ACHN (cell line): ENCODE measurements at places on chromosomes 3 and 15.

DNA sequence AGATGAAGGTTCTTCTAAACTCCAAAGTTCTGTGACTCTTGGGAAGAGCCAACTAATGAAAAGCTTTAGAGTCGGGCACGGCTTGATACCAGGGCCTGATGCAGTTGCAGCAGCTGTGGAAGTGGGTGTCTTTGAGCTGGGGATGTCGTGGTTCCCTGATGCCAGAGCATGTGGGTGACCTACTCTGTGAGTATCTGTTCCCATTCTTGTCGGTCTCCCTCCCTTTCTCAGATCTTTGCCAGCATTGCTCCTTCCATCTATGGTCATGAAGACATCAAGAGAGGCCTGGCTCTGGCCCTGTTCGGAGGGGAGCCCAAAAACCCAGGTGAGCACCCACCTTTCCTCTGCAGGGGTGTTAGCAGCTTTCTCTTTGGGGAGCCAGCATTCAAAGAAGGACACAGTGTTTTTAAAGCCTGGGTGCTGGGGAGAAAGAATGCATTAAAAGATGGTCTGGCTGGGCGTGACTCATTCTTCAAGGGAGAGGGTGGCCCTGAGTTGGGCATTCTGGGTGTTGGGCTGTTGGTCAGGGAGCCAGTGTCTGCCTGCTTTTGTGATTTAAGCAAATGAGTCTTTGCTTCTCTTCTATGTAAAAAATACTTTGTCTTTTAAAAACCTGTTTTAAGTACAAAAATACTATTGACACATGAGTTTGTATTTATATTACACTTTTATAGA lies 13.2 kb upstream of the PODXL2 start:
- no peak for DNase-seq

DNA sequence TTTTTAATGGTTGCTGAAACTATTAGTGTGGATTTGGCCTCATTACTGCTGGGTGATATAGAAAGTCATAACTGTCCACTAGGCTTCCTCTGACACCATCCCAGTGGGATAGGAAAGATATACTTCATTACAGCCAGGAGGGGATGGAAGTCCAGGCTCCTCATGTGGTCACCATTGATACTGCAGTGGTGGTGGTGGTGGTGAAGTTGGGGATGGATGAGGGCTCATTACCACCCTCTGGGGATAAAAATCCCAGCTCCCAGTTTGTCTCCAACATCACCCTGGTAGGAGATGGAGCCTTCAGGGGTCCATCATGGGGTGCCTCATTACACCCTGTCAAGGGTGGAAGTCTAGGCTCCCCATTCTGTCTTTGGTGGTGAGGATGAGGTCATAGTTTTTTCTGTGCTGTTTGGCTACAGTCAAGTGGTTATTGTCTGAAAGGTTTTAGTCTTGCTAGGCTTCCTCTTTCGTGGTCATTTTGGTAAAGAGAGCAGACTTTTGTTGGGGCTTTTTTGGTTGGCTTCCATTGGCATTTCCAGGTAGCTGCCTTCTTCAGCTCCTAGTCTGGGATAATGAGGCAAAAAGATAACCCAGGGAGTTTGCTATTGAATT lies 30.1 kb upstream of the FILIP1L start:
- DNase-seq = no peak

DNA sequence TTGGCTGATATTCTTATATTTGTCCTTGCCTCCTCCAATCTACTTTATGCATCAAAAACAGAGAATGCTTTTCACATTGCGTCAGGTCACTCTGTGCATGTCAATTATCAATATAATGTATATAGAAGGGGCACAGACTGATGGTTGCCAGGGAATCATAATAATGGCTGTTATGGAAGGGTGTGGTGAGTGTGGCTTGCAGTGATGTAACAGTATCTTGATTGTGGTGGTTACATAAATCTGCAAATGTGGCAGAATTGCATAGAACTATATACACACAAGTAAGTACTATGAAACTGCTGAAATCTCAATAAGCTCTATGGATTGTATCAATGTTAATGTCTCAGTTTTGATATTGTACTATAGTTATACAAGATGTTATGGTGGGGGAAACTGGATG lies 228.6 kb downstream of the TJP1 start:
- no peak for DNase-seq

DNA sequence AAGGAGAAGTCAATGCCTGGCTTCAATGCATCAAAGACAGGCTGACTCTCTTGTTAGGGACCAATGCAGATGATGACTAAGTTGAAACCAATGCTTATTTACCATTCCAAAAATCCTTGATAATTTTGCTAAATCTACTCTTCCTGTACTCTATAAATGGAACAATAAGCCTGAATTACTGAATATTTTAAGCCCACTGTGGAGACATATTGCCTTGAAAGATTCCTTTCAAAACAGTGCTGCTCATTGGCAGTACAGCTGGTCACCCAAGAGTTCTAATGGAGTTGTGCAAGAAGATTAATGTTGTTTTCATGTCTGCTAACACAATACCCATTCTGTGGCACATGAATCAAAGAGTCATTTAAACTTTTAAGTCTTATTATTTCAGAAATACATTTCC lies 181.0 kb upstream of the CBLB start:
- no peak for DNase-seq

- DNase-seq = no peak
Observed at GRCh38 chr15:61339516-61339915, 110.4 kb upstream of the RORA start.

- no peak for DNase-seq
Observed at GRCh38 chr3:189529468-189529867, 101.7 kb upstream of the TP63 start.

DNA sequence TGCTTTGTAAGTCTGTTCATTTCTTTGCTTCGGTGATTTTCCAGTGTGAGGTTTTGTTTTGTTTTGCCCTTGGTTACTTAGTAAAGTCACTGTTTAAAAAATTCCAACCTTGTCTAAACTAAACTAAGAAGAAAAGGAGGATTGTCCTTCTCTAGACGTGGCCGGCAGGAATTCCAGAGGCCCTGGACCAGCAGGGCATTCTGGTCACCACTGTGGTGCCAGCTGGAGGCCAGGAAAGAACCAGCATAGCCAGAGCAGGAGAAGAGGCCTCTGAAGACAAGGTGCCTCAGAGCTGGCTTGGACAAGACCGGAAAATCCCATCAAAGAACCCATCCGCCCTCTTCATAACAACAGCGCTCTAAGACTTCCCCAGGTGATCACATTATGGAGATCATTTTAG lies 8.2 kb downstream of the PLOD2 start:
- peak; percentile 39 for DNase-seq

- no peak for DNase-seq
Observed at GRCh38 chr3:66075281-66075680, 36.6 kb upstream of the MAGI1 start.

GRCh38 chr3:55482496-55483195 lies 4.5 kb downstream of the WNT5A start:
- DNase-seq = no peak

- DNase-seq = no peak
Observed at GRCh38 chr15:40958146-40958545, 4.9 kb downstream of the CHAC1 start.

GRCh38 chr15:60591496-60592370 lies 112.8 kb upstream of the ICE2 start:
- no peak for DNase-seq

DNA sequence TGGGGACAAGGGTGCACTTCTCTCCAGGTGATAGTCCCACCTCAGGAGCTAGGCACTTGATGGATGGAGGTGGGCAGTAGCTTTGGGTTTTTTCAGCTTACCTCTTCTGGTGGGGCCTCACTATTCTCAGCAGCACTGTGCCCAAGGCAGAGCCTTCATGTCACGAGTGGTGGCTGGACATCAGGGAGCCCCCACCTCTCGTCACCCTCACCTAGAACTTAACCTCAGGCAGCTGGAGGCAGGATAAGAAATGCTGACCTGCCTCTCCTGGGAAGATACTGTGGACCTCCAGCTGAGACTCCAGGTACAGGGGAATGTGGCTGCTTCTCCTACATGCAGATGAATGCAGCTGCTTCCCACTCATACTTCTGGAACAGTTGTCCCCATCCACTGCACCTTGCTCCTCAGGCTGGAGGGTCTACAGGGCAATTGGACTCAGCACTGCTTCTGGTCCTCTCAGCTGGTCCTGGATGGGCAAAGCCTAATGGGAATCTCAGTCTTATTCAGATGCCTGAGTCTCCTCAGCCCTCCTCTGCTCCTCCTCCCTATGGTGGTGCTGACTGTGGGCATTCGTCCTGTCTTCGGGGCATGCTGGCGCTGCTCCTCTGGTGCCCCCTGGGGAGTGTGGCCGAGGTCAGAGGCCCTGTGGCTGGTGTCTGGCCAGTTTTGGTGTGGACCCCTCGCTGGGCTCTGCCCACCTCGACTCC lies 129.9 kb downstream of the KLF13 start:
- DNase-seq = no peak

DNA sequence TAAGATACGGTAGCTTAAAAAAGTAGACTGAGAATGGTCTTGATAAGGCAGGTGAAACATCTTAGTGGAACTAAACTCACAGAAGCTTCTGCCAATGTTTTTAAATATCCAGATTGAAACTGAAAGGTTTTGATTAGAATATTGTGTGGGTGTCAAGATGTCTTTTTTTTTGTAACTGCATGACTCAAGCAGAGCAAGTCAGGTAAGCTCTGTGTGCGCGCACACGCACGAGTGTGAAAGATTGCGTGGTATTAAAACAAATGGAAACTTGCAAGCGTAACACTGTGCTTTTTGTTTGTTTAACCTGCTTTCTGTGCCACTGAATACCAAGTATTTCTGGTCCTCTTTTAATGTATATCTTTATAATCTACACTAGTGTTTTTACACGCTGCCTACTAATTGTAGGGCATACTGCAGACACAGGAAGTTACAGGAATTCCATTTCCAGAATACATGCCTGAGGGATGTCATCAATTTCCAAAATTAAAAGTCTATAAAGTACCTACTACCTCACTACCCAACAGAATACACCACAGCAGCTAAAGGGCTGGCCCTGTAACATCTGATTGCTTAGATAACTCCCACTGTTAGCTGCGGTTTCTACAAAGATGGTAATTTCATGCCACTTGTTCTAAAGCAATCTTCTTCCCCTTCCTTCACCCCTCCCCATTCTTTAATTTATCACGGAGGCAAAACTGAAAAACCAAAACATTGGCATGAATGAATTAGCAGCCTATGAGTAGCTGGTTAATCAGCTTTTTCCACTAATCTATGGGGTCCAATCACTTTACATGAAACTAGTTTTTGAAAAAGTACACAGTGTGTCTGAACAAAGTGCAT lies 472.8 kb downstream of the SHQ1 start:
- DNase-seq = no peak

- no peak for DNase-seq
Observed at GRCh38 chr3:99269606-99270351, 368.3 kb upstream of the DCBLD2 start.

- no peak for DNase-seq
Observed at GRCh38 chr3:62669161-62669560, 206.1 kb downstream of the CADPS start.

DNA sequence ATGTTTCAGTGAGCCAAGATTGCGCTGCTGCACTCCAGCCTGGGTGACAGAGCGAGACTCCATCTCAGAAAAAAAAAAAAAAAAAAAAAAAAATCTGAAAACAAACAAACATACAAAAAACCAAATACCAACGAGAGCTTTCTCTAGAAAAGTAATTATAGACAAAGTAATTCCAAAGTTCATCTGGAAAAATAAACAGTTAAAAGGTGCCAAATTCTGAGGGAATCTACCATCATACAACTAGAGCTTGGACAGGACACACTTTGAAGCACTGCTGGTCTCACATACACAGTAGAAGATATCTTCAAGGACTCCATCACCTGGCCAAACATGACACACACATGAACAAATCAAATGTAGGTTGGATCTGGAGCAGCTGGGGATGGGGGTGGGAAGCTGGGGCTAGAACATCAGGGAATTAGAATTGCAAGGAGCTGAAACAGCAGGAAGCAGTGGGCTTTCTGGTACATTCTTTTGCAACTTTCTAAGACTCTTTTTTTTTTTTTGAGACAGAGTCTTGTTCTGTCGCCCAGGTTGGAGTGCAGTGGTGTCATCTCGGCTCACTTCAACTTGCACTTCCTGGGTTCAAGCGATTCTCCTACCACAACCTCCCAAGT lies 41.1 kb upstream of the CTSH start:
- DNase-seq = no peak

- no peak for DNase-seq
Observed at GRCh38 chr3:140019946-140020345, 85.0 kb downstream of the CLSTN2 start.

- peak; percentile 77 for DNase-seq
Observed at GRCh38 chr3:110343376-110343775, 728.2 kb upstream of the NECTIN3 start.

DNA sequence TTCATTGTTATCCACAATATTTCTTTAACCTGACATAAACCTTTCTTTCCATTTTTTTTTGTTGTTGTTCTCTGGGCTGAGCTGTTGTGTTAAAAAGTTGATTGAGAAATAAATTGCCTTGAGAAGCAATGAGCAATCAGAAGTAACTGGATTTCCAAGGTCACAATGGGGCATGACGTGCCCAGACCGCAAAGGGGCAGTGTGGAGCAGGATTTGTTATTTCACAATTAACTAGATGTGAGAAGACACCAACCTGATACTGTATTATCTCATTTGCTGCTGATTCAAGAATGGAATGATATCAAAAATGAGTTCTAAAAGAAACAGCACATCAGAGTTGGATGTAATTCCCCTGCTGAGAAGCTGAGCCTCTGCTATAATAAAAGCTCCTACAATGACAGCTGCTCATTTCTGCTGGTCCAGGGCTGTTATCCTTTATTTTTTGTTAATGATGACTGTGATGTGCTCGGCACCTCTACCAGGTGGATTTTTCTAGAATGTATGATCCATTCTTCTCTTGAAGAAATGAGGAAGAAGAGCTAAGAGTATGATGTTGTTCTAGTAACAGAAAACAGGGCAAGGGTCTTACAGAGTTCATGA lies 28.1 kb downstream of the CPNE4 start:
- peak; percentile 41 for DNase-seq

GRCh38 chr3:155730843-155731242 lies 14.0 kb downstream of the PLCH1 start:
- no peak for DNase-seq

GRCh38 chr3:51275111-51275805 lies 109.8 kb upstream of the MANF start:
- no peak for DNase-seq

DNA sequence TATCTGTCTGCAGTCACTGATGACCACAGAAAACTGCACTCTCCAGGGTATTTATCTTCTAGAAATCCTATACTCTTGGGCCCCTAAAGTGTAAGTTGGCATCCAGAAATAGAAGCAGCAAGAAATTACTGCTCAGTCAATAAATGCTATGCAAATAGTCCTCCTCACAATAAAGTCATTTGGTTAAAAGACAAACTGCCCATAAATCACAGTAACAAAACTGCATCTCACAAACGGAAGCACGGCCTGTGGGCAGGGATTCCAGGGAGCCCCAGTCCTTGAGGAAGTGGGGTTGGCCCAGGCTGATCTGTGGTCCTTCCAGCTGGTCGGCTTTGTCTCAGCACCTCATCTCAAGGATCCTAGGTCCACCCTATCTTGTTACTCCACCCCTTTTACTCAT lies 29.7 kb upstream of the SPATA12 start:
- no peak for DNase-seq

- no peak for DNase-seq
Observed at GRCh38 chr15:60215225-60215963, 182.4 kb downstream of the ANXA2 start.
